ENCODE measurements at places on chromosomes 6 and 20. TPM values are rescaled to one million over a fixed set of nuclear protein-coding genes. Genes with fewer than 3 reads are reported as not detected.

The ANGPT4 gene
- total RNA-seq: not detected

The TRIM15 gene
- total RNA-seq: not detected

The BPIFA1 gene
- total RNA-seq: not detected

The LINC00237 gene
- not detected for total RNA-seq

The SIRPG gene
- not detected for total RNA-seq

The NNAT gene
- 10.7 TPM for total RNA-seq

All from endothelial cell of umbilical vein (primary cell).